ENCODE measurements at places on chromosomes 3 and 15.

DNA sequence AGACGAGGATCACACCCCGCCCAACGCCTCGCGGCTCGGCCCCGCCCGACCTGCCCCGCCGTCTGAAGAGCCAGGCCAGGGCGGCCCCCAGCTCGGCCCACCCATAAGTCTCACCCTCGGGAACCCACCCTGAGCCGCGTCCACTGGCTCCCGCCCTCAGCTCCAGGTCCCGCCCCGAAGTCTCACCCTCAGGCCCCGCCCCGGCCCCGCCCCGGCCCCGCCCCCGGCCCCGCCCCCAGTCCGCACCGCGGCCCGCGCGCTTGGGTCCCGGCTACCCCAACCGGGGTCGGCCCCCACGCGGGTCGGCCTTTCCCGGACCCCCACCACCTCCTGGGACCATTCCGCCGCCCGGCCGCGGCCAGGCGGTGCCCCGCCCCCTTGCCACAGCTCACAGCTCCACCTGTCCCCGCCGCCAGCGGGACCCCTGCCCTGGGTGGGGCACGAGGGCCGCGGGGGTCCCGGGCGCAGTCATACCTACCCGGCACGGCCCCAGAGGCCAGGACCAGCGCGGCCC lies 489 bp downstream of the CSPG5 start:
- no peak for DNase-seq

DNA sequence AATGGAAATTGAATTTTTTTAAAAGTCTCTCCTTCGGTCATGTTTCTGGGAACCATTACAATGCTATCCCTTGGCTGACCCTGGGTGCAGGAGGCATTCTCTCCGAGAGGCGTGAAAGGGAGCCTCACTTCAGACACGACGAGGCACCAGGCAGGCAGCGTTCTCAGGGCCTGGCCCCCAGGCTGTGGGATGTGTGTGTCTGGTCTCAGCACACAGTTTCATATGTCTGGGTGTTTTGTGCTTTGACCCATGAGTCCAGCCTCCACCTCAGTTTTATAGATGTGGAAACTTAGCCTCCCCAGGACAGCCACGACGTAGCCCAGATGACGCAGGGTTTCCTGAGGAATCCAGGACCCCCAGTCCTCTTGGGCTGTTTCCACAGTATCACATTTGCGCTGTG lies 34.0 kb downstream of the FGD5 start:
- no peak for DNase-seq

DNA sequence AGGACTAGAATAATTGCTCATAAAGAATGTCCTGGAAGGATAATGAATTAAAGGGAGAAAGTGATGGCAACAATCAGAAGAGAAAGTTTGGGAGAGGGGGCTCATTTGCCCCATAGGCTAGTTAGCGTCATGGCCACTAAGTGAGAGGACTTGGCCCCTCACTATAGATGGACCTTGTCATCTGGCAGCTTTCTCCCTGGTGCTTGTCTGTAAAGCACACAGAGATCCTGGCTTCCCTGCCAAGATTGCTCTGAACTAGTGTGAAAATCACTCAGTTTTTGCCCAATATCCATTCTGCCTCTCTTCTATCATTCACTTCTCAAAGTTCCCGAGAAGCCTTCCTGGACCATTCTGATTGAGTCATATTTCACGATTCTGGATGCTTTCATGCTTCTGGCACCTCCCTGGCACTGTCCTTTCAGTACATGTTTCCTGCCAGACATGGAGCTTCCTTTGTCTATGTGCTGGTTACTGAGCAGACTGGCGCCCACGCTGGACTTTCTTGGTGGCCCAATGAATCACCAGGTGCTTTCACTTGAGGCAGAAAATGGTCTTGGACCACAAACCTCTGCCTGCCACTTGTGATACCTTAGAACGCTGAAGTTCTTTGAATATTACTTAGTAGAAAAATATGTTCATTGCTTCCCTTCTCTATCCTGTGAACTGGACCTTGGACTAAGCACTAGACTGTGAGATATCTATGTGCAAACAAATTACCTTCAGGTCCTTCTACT lies 709.6 kb upstream of the CFAP20DC start:
- no peak for DNase-seq

GRCh38 chr3:134892326-134892725 lies 97.3 kb downstream of the EPHB1 start:
- no peak for DNase-seq

- no peak for DNase-seq
Measured at GRCh38 chr3:191008074-191008473, 145.6 kb upstream of the GMNC start.

DNA sequence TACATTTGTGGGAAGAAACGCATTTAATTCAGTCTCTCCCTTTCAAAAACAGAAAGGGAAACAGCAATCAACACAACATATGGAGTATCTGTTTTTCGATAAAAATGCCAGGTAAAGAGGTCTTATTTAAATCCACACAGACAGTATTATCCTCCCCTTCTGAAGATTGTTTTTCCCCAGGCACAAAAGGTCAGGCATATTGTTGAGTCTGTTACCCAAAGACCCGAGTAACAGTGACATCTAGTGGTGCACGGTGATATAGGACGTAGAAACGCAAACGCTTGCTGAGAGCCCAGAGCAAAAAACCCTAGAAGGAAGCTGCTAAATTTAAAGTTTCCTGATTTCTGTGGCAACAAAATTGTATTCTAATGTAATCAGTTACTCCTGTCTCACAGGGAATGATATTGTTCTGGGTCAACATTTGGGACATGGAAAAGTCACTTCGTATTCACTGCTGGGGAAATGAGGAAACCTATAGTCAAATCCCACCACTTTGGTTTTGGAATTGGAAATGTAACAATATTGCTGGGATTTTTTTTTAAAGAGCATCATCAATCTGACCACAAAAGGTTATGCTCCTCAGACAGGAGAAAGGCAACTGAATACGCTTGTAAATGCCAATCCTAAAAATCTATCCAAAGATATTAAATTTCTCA lies 312.7 kb upstream of the CCDC54 start:
- DNase-seq, result peak; percentile 93

DNA sequence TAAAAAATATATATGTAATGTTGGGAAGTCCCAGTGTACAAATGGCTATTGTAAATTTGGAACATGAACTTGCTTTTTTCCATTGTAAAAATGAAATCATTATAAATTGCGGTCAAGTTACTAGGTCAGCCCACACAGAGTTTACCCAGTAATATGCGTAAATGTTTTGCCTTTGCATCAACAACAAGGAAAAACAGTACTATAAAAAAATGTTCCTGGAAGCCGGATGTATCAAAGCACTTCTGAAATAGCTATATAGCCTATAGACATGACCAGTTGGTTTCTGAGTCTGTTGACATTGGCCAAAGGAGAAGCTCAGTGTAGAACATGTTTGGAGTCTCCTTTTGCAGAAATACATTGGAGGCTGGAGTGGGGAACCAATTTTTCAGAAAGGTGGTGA lies 23.2 kb downstream of the CTNNB1 start:
- no peak for DNase-seq

GRCh38 chr3:31704591-31705179 lies 172.0 kb downstream of the STT3B start:
- peak; percentile 35 for DNase-seq

- no peak for DNase-seq
Measured at GRCh38 chr15:59598461-59598860, 13.1 kb upstream of the GCNT3 start.

- no peak for DNase-seq
Measured at GRCh38 chr3:44099566-44100297, 142.0 kb upstream of the TOPAZ1 start.

DNA sequence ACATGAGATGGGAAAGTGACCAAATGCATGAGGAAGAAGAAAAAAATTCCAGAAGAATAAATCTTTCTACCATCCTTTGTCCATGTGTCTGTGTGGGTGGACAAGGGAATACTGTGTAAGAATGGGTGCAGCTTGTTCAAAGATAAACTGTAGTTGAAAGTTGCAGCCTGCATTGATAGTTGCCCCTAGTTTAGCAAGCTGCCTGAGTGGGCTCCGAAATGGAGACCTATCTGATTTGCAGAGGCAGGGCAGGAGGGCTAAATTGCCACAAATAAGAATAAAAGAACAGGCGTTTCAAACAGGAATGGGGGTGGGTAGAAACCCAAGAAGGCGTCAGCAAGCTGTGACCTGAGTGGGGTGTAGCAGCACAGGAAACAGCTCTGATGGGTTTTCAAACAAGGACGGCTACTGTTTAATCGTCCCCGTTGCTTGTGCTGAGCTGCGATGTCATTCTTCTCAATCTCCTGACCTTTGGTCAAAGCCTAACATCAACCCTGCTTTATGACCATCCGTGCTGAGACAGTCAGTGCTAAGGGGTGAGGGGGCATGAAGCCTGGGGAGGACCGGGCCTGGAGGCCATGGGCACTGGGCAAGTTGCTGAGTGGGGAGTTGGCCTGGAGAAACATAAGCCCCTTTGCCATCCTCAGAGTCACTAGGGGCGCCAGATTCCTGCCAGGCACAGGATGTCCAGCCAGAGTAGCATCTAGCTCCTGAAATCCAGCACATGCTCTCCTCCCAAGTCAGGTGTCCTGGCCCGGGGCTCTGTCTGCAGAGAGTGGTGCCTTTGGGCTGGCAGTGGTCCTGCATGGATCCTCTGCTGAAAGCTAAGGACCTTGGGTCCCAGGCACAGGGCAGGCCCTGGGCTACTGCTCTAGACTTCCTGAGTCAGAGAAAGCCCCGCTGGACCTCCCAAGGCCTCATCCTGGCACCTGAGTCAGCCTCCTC lies 19.2 kb upstream of the C15orf39 start:
- DNase-seq, result no peak

DNA sequence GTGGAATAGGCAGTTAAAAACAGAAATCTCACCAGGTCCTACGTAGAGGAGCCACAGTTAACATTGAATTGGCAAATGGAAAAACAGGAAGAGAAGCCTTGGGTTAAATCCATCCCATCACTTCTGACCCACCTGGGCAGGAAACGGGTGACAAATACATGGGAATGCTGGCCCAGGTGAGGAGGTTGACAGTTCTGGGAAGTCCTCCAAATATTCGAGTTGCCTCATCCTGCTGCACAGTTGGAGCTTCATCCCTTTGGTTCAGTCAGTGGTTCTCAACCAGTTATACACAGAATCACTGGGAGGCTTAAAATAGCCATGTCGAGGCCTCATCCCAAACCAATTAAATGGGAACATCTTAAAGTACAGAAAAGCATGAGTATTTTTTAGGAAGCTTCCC lies 5.3 kb downstream of the MYZAP start:
- DNase-seq, result no peak

DNA sequence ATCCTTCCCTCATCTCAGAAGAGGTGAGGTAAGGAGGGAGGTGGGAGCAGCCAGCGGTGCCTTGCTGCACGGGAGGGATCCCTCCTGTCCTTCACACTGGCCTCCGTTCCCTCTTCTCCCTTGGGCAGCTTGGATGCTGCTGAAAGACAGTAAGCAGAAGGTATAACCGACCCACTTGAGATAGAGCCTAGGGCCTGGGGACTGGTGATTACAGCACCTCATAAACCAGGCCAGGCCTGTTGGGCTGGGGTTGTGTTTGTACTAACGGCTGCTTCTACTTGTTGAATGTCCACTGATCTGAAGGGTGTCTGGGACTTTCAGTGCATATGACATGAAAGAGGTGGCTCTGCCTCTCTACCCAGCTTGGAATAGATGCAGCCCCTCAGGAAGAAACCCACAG lies 25.0 kb downstream of the SEMA6D start:
- DNase-seq, result no peak

DNA sequence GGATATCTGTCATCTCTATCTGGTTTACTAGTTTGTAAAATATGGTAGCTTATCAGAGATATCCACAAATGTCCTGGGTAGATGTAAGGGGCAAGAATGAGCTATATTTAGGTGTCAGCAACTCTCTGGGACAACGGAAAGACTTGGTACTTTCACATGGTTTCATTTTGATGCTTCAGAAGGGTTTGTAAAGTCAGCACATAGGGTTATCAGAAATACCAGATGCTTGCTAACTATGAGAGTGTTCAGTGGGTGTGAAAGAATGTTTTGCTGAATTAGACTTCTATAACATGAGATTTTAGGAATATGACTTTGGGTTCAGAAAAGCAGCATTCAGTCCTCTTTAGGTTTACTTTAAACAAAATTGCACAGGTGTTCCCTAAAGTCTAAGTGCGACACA lies 466.5 kb upstream of the PDZRN3 start:
- no peak for DNase-seq

DNA sequence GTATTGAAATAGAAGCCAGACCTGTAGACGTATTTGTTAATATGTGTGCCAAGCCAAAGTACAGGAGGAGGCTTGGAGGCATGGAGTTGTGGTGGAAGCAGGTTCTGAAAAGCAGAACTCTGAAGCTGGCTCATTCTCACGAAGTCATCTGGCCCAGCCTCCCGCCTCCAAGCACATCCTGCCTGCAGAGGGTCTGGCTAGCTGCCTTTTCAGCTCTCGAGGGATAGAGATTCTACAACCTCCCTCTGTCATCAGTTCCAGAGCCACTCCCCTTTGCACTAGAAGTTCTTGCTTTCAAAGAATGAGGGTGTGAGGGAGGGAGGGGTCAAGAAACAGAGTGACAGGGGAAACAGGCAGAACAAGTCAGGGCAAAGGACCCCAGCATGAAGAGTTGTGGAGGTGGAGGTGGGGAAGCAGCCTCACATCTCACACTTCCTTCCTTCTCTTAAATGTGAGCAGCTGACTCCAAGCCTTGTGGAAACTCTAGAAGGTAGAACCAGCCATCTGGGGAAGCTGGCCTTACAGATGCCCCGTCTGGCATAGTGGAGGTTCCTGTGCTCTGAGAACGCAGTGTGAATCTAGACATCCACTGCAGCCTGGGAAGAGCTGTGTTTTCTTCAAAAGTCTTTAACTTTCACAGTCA lies 95.3 kb downstream of the SLC49A4 start:
- no peak for DNase-seq

DNA sequence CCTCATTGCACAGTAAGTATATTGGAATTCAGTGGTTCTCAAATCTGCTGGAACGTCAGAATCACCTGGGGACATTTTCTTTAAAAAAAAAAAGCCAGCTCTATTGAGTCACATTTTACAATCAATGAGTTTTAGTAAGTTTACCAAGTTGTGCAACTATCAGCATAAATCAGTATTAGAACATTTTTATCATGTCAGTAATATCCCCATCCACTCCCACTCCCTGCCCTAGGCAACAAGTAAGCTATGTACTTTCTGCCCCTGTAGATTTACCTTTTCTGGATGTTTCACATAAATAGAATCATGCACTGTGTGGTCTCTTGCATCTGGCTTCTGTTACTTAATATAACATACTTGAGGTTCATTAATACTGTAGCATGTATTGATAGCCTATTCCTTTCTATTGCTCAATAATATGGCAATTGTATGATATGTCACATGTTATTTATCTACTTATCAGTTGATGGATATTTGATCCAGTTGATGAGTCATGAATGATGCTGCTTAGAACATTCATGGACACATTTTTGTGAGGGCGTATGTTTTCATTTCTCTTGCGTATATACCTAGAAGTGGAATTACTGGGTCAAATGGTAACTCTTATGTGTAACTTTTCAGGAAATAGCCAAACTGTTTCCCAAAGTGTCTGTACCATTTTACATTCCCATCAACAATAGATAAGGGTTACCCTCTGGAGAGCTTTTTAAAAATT lies 180.5 kb downstream of the THSD4 start:
- no peak for DNase-seq

GRCh38 chr15:69265347-69265955 lies 33.3 kb upstream of the PAQR5 start:
- peak; percentile 40 for DNase-seq

- no peak for DNase-seq
Measured at GRCh38 chr15:88833731-88834100, 30.5 kb downstream of the ACAN start.

- DNase-seq, result no peak
Measured at GRCh38 chr3:25442486-25442885, 14.4 kb downstream of the RARB start.

Data from NCI-H1694 treated with DMSO at 0.1 percent for 48 hours (cell line).